Gastrocnemius medialis (tissue), 4 donors: ENCODE measurements at places on chromosomes 1 and 21. TPM values are rescaled to one million over a fixed set of nuclear protein-coding genes. Genes with fewer than 3 reads are reported as not detected.

DNA sequence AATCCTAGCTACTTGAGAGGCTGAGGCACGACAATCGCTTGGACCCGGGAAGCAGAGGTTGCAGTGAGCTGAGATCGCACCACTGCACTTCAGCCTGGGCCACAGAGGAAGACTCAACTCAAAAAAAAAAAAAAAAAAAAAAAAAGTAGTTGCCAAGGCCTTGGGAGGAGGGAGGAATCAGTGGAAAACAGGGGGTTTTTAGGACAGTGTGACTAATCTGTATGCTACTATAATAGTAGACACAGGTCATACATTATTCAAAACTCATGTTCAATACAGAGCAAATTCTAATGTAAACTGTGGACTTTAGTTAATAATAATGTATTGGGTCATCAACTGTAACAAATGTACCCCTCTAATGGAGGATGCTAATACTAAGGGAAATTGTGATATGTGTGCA is 51.7 kb upstream of the CTPS1 start:
- no peak for DNase-seq

DNA sequence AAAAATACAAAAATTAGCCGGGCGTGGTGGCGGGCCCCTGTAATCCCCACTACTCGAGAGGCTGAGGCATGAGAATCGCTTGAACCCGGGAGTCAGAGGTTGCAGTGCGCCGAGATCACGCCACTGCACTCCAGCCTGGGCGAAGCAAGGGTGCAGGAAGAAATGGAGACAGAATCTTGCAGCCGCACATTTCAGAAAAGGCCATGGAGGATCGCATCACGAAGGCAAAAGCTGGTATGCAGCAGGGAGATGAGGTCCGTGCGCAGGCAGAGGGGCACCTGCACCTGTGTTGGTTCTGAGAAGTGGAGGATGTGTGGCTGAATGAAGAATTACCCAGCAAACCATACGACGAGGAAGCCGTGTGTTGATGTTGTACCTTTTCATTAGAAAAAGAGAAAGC is 53.0 kb upstream of the ABCG1 start:
- no peak for DNase-seq

GRCh38 chr1:104921525-104921924 is 1171.8 kb downstream of the AMY1C start:
- DNase-seq, result no peak

DNA sequence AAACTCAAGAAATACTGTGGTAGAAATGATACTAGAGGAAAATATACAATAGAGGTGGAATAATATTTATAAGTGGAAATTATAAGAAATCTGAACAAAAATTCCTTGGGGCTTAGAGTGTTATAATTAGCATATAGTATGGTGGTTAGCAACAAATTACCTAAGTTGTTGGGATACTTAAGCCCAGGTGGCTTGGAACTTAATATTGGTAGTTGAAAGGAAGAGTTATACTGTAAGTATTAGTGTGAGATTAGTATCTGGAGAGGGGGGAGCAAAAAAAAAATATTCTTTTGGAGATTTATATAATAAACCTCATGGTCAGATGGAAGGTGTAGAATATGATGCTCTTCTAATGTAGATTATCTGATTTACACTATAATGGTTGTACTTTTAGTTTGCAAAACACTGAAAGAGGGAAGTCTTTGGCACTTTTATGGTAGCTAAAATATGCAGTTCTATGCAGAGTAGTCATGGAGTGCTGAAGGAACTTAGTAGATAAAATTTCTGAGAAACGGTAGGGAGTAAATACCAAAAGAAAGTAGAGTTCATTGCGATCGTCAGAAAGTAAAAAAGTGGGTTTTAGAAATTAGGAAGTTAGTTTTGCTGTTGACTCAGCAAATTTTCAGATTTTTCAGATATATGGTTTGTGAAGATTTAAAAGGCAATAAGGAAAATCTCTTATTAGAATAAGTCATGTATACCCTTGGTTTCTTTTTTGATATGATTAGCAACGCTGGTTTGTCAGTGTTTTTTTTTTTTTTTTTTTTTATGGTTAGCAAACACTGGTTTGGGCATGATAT is 45.7 kb downstream of the MTF2 start:
- no peak for DNase-seq

DNA sequence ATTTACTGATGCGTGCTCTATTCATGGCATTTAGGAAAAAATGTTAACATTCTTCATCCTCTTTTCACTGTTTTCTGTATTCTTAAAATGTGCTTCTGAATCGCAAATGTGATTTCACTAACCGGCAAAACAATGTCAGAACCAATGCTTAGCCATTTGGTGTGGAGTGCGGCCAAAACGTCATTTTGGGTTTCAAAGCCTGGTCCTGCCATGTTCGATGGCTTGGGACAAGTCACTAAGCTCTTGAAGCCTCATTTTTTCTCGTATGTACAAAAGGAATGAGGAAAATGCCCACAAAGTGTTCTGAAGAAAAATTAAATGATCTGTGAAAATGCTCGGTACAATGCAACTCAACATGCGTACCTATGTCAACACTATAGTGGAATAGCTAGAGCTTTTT is 175.3 kb downstream of the APP start:
- no peak for DNase-seq

GRCh38 chr1:89200663-89201062 is 1.9 kb upstream of the GBP4 start:
- no peak for DNase-seq

DNA sequence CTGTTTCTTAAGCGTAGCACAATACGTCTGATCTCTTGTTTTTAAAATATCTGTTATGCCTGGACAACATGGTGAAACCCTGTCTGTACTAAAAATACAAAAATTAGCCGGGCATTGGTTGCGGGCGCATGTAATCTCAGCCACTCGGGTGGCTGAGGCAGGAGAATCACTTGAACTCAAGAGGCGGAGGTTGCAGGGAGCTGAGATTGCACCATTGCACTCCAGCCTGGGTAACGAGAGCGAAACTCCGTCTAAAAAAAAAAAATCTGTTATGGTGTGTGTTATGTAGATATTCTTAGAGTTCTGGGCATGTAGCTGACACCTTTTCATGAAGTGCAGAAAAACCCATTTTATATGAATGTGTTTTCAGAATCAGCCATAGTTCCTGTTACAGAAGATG is 38.2 kb downstream of the RABGAP1L start:
- DNase-seq, result no peak

DNA sequence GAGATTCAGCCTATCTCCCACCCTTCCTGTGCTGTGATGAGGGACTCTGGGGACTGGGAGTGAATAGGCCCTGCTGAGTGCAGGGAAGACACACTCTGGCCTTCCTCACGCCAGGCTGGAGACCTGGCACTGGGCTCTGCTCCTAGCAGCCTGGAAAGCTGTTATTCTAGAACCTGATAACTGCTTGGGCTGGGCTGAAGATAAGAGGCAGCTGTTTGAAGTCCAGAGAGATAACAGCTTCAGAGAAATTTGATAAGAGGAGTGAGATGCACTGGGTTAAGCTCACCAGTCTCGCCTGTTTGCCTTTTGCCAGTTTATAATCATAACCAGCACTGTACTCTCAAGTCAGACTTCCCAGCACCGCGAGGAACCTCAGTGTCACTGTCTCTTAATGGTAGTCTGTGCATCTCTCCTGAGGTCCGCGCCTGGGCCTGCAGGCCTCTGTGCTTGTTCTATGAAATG is 46.6 kb upstream of the GPR37L1 start:
- no peak for DNase-seq

DNA sequence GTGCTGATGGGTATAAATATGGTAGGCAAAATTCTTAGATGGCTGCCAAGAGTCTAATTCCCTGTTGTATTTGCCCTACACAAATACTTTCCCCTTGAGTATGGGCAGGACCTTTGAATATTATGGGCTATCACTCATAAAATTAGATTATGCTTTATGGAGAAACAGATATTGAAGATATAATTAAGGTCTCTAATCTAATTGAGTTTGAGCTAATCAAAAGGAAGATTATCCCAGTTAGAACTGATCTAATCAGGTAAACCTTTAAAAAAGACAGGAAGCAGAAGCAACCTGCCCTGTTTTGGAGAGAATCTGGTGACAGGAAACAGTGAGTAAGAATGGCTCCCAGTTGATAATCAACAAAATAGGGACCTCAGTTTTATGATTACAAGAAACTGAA is 609.0 kb upstream of the PRMT6 start:
- no peak for DNase-seq

DNA sequence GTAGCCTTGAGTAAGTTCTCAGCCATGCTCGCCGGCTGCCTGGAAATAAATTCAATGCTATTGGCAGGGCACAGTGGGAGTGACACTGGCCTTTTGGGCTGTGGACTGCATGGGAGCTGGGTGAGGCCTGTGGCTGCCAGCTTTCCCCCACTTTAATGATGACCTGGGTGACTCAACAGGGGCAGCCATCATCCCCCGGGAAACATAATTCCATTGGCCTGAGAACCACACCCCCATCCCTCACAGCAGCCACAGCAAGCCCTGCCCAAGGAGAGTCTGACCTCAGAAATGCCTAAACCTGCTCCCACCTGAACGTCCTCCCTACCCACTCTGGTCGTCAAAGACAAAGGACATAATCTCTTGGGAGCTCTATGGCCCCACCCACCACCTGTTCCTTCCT is 384.0 kb downstream of the LTN1 start:
- DNase-seq, result no peak

DNA sequence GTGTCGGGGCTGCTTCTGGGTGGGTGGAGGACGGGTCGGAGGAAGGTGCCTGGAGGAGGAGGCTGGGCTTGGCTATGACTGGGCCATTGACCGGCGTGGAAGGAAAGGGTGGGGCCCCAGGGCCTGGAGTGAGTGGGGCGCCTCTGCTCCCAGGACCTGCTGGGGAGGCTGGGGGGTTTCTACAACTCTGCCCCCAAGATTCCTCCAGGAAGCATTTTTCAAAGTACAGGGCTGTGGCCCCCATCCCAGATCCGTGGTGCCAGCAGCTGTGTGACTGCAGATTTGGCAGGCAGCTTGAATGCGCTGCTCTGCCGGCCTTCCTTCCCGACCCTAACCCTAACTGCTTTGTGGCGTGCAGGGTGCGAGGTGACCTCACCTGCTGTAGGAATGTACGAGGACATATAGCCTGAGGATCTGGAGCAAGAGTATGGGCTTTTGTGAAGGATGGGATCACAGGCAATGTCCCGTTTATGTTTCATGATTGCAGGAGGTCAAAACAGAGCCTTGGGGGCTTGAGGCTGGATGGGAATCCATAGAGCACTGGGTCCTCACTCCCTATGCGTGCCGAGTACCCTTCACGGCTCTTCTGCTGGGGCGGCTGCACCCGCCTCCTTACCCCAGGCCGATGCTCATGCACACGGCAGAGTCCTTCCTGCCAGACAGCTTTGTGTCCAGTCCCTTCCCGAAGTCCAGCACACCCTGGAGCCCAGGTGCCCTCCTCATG is 24.7 kb downstream of the TRPM2 start:
- DNase-seq, result no peak

DNA sequence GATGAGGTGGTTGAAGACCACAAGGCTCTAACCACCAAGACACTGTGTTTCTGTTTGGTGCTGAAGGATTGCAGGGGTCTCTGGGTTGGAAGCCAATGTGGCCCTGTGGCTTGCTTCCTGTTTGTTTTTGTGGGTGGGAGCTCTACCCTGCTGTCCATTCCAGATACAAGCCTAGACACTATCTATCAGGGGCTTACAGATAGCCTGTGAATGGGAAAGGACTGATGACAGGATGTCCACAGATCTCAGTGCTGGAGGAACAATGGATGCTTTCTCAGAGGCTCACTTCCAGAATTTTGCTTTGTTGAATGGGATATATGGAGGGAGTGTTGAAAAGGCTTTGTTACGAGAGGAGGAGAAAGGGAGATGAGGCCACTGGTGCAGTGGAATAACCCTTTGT is 69.7 kb downstream of the NOS1AP start:
- DNase-seq, result no peak

DNA sequence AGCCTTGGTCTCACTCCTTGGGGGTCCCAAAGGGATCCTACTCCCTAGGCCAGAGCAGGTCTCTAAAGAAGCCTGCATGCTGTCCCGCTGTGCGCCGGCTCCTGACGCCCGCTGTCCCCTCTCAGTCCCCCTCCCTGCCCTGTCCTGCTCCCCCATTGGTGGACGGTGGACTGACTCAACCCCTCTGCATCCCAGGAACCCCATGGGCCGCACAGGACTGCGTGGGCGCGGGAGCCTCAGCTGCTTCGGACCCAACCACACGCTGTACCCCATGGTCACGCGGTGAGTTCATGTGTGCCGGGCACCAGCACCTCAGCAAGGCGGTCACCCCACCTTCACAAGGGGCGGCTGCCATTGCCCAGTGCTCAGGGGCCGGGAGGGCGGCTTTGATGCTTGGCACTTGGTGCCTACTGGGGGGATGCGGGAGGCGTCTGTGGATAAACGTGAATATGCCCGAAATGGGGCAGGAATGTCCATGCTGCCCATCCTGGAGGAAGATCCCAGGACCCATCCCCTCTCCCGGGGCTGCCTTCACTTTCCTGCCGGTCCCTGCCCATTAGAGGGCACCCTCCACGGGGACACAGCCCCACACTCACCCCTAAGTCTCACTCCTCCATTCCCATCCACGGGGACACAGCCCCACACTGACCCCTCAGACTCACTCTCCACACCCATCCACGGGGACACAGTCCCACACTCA is 20.2 kb upstream of the LRRC3 start:
- DNase-seq, result peak; percentile 3

GRCh38 chr1:3632298-3632697 is 7.5 kb downstream of the TPRG1L start:
- no peak for DNase-seq

DNA sequence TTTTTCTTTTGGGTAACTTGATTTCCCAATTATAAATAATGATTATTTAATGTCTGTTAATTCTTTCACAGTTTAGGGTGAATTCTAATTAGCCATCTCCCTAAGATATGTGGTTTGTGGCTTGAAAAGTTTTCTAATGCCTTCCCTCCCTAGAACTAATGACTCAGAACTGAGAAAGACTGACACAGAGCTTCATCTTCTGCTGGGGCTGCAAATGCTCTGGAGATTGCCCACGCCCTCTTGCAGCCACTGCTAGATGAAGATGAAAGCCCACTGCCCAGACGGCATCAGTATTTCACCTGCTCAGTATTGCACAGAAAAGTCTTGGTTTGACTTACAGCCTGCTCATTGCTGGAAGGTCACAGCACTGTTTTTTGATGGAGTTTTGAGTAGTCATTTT is 101.5 kb downstream of the ST6GALNAC3 start:
- DNase-seq, result no peak

DNA sequence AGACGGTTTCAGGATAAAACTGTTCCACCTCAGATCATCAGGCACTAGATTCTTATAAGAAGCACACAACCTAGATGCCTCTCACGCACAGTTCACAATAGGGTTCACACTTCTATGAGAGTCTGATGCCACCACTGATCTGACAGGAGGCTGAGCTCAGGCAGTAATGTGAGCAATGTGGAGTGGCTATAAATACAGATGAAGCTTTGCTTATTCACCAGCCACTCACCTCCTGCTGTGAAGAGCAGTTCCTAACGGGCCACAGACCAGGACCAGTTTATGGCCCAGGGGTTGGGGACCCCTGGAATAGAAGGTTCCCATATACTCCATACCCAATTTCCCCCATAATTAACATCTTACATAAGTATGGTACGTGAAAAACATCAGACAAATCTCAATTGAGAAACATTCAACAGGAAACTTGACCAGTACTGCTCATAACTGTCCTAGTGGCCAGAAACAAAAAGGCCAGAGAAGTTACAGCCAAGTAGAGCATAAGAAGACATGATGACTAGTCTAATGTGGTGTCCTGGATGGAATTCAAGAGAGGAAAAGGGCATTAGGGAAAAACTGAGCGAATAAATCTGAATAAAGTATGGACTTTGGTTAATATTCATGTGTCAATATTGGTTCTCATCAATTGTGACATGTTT is 24.7 kb upstream of the IGSF5 start:
- DNase-seq, result no peak

Gene KRTAP11-1
- total RNA-seq, result not detected

Gene RIT1
- total RNA-seq, result 9.6 TPM

Gene TCEA3
- total RNA-seq, result 242 TPM

Gene CHIA
- not detected for total RNA-seq

Gene KLHDC9
- 0.92 TPM for total RNA-seq
